ENCODE measurements at places on chromosomes 4 and X. TPM values are rescaled to one million over a fixed set of nuclear protein-coding genes. Genes with fewer than 3 reads are reported as not detected.

DNA sequence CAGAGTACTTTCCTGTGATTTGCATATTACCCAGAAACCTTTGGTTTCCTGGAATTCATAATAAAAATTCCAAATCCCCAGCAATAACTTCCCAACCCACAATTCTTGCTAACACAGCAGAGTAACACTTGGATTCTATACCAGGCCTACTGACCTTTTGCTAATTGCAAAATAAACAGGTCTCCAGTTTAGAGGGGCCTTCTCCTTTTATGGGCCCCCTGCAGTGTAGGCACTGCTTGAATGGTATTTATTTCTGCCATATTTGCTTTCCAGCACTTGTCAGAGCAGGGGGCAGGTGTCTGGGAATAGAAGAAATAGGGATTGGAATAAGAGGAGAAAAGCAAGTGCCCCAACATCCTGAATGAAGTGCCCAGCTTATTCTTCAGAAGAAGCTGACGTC is 25.3 kb upstream of the GPC3 start:
- no peak for DNase-seq

- no peak for DNase-seq
Measured at GRCh38 chr4:86595426-86595805, 1.3 kb downstream of the PTPN13 start.

The SGMS2 gene
- 12.7 TPM for total RNA-seq

GRCh38 chrX:30513284-30513683 is 64.3 kb downstream of the TASL start:
- DNase-seq = no peak

- DNase-seq = no peak
Measured at GRCh38 chr4:24935856-24936255, 23.0 kb upstream of the CCDC149 start.

- no peak for DNase-seq
Measured at GRCh38 chrX:74242050-74242449, 61.9 kb upstream of the ZCCHC13 start.

The RHOXF1 gene
- total RNA-seq = not detected

- DNase-seq = no peak
Measured at GRCh38 chr4:71944956-71945355, 86.8 kb upstream of the NPFFR2 start.

DNA sequence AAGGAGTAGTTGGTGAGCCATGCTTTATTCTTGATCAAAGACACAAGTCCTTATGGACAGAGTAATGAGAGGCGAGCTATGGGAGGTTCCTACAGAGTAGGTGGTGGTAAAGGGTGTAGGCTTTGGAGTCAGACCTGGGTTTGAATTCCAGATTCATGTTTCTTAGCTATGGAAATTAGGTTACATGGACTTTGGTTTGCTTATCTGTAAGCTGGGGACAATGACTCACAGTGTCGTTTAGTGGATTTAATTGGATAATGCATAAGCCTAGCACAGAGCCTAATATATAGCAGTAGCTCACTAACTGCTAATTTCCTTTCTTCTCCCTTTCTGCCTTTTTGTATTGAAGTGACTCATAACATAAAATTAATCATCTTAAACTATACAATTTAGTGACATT is 5.0 kb upstream of the TRPC5 start:
- no peak for DNase-seq

The MOB1B gene
- total RNA-seq = 7.4 TPM

The ING2 gene
- total RNA-seq = 4.2 TPM

The CTAG1A gene
- total RNA-seq = not detected

DNA sequence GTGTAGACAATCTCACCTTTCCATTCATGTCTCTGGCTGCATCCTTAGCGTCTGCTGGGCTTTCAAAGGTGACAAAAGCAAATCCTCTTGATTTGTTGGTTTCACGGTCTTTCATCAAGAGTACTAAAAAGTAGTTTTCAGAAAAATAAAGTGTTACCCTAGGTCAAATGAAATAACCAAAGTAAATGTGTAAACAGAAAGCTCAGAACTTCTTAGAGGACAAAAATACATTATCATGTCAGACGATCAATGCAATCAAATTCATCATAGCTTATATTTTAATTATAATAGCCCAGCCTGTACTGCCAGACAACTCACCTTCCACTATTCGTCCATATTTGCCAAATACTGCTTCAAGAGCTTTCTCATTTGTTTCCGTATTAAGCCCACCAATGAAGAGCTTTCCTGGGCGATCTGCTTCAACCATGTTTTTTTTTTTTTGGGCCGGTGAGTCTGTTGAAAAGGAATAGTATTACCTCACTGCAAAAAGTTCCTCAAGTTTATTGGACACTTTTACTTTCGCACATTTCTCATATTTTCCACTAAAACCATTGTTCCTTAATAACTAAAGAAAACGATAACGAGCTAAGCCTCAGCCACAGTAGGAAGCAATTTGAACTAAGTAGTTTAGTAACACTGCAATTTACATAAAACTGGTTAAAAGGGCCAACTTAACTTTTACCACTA is 1.4 kb downstream of the RBMX start:
- no peak for DNase-seq

DNA sequence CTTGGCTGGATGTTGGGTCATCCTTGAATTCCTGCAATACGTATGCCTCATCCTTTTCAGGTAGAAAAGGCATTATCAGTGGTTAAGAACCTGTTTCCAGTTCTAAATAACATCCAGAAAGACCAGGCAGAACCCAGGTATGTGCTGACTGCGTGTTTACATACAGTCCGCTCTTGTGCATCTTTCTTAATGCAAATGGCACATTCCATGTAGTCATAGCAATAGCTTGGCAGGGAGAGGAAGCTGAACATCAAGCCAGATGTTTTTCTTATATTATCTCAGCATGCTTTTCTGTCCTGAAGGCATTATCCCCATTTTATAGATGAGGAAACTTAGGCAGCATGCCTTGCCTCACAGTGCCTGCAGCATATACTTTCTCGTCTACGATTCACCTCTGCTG is 2.1 kb downstream of the DCLK2 start:
- DNase-seq = no peak

DNA sequence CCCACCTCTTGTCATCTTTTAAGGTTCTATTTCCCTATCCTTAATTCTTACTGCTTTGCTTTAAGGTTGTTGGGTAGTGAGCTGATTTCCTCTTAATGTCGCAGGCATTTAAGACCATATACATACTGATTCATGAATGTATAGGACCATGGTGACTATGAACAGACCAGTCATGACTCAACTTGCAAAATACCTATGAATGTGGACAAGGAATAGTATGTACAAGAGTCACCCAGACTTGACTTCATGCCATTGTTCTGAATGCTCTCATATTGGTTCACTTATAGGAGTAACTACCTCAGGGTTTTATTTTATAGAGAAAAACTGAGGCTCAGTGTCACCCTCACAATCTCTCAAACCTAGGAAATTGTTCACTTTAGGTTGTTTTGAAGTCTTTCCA is 44.3 kb downstream of the CCNG2 start:
- DNase-seq = no peak

The NAA11 gene
- total RNA-seq = not detected

GRCh38 chr4:7704091-7704490 is 235.6 kb downstream of the AFAP1 start:
- DNase-seq = no peak

GRCh38 chr4:10577018-10577417 is 107.5 kb downstream of the CLNK start:
- no peak for DNase-seq

The AWAT2 gene
- total RNA-seq = not detected

GRCh38 chr4:7694324-7694723 is 245.3 kb downstream of the AFAP1 start:
- DNase-seq = no peak

- DNase-seq = peak; percentile 63
Measured at GRCh38 chrX:73855546-73855945, 292.5 kb downstream of the CHIC1 start.

The PPEF1 gene
- total RNA-seq = not detected

DNA sequence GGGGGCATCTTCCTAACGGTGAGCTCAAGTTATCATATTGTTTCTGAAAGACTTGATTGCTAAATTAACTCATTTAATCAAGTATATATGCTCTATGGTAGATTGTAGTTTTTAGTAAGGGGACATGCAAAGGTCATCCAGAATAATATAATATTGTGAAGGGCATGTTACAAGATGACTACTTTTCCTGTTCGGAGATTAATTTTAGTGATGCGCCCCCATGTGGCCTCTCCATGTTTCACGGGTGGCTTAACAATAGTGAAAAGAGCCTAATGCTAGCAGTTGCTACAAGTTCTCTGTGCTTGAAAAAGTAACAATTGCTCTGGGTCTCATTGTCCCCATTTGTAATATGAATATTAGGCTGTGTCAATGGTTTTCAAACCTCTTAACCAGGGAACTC is 12.2 kb downstream of the SMPX start:
- DNase-seq = peak; percentile 28

DNA sequence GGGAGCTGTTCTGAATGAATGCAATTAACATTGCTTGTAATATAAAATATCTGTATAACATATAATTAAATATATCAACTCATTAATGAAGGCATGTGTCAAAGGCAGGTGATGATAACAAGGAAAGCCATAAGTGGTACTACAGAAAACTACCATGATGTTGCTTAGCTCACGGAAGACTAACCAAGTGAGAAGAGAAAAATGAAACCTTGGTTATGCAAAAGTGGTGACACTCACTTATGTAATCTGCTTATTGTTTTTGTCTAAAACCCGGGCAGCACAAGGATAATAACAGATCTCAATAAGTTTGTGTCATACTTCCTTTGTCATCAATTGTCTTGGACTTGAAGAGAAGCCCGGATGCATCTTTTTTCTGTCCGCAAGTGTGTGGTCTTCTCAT is 156.4 kb downstream of the HS6ST2 start:
- DNase-seq = no peak

Data from right lobe of liver (tissue), 6 donors.